DMS 273 treated with DMSO at 0.1 percent for 48 hours (cell line): ENCODE measurements at places on chromosomes 7 and 10.

DNA sequence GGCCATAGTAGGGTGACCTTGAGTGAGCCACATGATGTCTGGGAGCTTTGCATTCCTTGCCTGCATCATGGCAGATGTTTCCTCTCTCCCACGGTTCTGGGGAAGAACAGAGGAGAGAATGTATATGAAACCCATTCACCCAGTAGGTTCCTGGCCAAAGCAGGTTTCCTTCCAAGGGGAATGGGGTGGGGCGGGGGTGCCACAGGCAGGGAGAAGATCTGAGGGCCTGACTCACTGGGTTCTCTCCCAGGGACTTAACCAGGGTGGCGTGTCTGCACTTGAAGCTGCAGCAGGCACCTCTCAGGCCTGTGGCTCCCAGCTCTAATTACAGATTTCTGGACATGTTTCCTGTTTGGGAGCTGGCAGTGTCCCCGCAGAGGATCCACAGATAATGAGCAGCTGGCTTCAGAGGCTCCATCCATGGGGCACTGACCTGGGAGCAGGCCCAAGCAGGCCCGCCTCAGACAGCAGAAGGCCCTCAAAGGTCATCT, 50.2 kb upstream of the ZMIZ1 start:
- DNase-seq: peak; percentile 24

- no peak for DNase-seq
These were observed 525.0 kb upstream of the SEMA3D start for GRCh38 chr7:85711894-85712293.

- no peak for DNase-seq
These were observed 22.9 kb upstream of the DMTF1 start for GRCh38 chr7:87129332-87129731.

- no peak for DNase-seq
These were observed 25.5 kb downstream of the RNLS start for GRCh38 chr10:88557658-88558057.

DNA sequence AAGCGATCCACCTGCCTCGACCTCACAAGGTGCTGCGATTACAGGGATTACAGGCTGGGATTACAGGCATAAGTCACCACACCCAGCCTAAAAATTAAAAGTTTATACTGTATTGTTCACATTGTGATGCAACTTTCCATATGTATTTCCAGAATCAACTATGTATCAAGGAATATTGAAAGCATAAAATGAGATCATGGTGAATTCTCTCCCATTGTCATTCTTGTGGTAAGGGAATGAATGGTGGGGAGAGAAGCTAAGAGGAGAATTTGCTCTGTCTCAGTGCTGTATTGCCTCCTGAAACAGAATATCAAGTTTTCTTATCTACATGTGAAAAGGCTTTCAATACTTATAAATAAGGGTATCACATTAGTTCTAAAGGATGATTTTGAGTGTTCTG, 81.7 kb downstream of the CD36 start:
- DNase-seq: no peak

DNA sequence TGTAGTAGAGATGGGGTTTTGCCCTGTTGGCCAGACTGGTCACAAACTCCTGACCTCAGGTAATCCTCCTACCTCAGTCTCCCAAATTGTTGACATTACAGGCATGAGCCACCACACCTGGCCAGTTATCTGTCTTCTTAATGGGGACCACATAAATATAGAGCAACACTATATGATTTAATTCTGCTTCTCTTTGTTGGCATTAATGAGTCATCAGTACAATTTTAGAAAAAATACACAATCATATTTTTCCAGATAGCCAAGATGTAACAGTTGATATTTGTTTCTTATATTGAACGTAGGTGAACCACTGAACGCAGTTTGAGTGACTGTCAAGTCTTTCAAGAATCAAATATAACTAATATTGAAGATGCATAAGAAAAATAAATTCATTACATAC, 48.5 kb downstream of the LCOR start:
- DNase-seq: no peak

- DNase-seq: no peak
These were observed 390.3 kb downstream of the GRID1 start for GRCh38 chr10:85976267-85976793.

GRCh38 chr7:69060516-69060915, 537.8 kb upstream of the AUTS2 start:
- no peak for DNase-seq

- DNase-seq: no peak
These were observed 462.8 kb downstream of the GALNT17 start for GRCh38 chr7:71594736-71595135.

GRCh38 chr7:70512144-70512543, 619.8 kb upstream of the GALNT17 start:
- DNase-seq: no peak

DNA sequence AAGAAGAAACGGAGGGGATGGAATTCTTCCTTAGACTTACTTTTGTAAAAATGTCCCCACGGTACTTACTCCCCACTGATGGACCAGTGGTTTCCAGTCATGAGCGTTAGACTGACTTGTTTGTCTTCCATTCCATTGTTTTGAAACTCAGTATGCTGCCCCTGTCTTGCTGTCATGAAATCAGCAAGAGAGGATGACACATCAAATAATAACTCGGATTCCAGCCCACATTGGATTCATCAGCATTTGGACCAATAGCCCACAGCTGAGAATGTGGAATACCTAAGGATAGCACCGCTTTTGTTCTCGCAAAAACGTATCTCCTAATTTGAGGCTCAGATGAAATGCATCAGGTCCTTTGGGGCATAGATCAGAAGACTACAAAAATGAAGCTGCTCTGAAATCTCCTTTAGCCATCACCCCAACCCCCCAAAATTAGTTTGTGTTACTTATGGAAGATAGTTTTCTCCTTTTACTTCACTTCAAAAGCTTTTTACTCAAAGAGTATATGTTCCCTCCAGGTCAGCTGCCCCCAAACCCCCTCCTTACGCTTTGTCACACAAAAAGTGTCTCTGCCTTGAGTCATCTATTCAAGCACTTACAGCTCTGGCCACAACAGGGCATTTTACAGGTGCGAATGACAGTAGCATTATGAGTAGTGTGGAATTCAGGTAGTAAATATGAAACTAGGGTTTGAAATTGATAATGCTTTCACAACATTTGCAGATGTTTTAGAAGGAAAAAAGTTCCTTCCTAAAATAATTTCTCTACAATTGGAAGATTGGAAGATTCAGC, 158.7 kb upstream of the LANCL2 start:
- DNase-seq: no peak

DNA sequence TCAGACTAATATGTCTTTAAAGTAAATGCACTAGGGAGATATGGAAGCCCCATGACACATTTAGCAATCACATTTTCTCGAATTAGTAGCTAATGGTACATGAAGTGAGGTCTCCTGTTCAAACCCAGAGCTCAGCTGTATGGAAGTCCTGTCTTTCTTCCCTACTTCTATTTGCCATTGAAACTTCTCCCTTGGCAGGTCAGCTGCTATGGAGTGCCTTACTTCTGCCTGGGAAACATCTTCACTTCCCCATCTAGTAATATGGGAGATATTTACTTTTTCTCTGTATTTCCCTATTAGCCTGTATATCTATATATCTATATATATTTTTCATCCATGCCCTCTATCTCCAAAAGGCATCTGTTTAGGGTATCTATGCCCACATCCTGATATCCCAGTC, 225.3 kb upstream of the INHBA start:
- DNase-seq: no peak

- DNase-seq: no peak
These were observed 494.0 kb downstream of the TNS3 start for GRCh38 chr7:47087866-47088265.
